ENCODE measurements at places on chromosomes 7 and 10.

- no peak for DNase-seq
Measured at GRCh38 chr7:1988533-1988930, 244.2 kb downstream of the MAD1L1 start.

- DNase-seq = no peak
Measured at GRCh38 chr10:110525349-110526260, 27.9 kb downstream of the DUSP5 start.

- no peak for DNase-seq
Measured at GRCh38 chr10:133299738-133300137, 8.9 kb downstream of the TUBGCP2 start.

- DNase-seq = no peak
Measured at GRCh38 chr7:2929321-2930201, 85.5 kb upstream of the GNA12 start.

DNA sequence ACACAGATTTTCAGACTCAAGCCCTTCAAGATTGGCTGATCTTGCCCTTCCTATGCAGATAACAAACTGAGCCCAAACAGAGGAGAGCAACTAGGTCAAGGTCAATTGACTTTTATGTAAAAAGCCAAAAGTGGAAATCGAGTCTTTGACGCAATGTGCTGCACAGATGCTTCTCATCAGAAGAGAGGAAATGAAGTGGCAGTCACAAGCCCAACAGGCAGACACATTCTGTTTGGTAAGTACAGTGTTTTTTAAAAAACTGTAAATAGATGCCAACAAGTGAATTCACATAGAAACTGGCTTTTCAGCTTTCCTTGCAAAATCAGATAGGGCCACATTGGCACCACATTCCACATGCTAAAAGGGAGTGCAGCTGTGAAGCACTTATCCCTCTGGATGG lies 606.6 kb downstream of the KCNMA1 start:
- DNase-seq = no peak

GRCh38 chr7:107125475-107125874 lies 43.3 kb upstream of the HBP1 start:
- DNase-seq = no peak

DNA sequence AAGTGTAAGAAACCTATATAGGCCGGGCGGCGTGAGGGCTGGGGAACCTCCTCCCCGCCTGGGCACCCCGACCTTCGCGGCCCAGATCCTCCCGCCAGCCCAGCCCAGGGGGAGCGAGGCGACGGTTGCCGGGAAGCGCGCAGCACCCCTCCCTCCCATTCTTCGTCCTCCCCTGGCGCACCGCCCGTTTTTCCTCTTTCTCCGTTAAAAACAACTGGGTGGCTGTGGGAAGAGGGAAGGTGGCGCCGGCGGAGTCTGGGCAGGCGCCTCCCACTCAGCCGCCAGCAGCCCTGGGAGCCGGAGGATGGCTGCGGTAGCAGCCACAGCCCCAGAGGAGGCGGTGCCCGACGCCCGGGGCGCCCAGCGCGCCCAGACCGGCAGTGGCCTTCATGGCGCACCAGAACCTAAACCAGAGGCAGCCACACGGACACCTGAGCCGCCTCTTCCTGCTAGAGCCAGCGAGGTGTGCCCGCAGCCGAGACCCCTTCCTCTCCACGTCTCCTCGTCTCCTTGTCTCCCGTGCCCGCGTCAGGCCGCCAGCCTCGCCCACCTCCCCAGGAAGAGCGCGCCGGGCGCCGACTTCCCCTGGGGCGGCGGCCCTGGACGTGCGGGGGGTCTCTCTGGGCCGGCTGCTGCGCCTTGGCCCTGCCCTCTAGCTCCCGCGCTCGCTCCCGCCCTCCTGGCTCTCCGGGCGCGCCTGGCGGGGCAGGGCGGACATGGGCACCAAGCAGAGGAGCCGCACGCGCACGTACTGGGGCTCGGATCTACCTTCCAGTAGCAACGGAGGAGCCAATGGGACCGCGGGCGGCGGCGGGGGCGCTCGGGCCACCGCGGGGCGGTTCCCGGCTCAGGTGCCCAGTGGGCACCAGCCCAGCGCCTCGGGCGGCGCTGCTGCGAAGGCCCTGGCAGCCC lies 32.8 kb upstream of the SFTPD start:
- DNase-seq = peak; percentile 32

DNA sequence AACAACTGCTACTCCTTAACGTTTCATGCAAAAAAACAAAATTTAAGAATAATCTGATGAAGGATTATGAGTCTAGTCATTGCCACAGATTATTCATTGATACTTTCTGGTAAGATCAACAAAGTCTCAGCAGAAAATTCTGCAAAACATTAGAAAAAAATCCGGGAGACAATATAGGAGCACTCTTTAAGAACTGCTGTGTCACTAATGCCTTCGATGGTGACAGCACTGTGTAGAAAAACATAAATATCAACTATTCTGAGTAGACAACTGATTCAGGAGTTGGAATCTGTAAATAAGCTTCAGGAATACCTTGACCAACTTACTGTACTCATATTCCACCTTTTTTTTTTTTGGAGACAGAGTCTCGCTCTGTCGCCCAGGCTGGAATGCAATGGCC lies 69.0 kb downstream of the CYTH3 start:
- no peak for DNase-seq

DNA sequence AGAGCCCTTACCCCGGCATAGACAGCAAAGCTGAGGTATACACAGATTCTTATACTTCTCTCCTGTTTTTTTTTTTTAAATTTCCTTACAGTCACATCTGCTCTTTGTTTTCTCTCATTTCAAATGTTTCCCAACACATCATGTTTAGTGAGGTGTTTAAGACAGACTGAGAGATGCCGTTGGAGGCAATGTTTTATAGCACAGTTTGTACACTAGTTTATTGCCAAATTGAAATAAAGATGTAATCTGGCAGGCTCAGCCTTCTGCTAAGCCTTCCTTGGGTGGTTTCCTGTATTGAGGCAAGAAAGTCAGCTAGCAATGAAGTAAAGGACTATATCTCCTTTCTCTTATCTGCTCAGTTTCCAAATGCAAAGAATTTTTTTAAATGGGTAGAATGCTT lies 393.4 kb downstream of the SORCS1 start:
- no peak for DNase-seq

- DNase-seq = peak; percentile 81
Measured at GRCh38 chr7:2862831-2863361, 18.8 kb upstream of the GNA12 start.

DNA sequence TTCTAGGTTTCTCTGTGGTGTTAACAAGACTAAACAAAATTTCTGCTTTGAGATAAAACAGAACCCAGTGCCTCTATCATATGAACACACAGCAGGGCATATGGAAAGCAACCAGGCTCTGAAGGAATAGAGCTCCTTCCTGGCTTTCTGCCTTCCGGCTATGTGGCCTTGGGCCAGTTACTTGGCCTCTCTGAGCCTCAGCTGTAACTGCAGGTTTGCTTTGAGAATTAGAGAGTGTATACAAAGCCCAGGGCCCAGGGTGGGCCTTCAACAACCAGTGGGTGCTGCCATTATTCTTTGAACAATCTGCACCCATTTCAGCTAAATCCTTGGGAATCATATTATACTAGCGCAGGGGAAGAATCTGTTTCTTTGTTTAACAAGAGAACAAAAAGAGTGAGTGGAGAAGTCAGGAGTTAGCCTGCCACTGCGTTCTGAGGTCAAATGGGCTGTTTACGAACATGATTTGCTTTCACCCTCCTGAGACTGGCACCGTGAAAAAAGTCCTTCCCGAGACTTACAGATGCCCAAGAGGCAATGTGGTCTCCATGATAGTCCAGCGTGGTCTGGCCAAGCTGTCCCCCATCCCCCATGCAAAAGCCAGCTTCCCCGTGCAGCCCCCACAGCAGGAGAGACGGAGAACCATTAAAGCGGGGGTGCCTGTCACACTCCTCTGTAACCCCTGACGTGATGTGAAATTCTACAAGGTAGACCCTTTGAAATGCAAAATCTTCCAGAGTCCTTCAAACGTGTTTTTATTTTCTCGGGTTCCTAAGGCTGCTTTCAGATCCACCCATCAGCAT lies 4.9 kb downstream of the FAM53B start:
- DNase-seq = no peak

- no peak for DNase-seq
Measured at GRCh38 chr10:50426485-50426884, 175.2 kb upstream of the ASAH2 start.

GRCh38 chr7:34191771-34192479 lies 286.6 kb downstream of the BMPER start:
- no peak for DNase-seq

DNA sequence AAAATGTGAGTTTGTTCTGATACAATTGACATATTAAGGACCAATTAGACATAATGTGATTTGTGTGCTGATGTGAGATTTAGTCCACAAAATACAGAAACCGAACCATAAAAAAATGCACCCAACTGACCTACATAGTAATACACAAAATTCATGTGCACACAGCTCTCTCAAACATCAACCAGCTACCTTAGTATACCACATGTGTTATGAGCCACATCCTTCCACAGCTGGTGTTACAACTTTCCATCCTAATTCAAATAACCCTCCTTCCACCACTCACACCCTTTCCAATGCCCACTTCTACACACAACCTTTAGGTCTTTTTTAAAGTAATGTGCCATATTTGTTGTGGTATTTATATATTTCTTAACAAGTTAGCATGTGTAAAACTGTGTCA lies 31.7 kb upstream of the C7orf33 start:
- no peak for DNase-seq

DNA sequence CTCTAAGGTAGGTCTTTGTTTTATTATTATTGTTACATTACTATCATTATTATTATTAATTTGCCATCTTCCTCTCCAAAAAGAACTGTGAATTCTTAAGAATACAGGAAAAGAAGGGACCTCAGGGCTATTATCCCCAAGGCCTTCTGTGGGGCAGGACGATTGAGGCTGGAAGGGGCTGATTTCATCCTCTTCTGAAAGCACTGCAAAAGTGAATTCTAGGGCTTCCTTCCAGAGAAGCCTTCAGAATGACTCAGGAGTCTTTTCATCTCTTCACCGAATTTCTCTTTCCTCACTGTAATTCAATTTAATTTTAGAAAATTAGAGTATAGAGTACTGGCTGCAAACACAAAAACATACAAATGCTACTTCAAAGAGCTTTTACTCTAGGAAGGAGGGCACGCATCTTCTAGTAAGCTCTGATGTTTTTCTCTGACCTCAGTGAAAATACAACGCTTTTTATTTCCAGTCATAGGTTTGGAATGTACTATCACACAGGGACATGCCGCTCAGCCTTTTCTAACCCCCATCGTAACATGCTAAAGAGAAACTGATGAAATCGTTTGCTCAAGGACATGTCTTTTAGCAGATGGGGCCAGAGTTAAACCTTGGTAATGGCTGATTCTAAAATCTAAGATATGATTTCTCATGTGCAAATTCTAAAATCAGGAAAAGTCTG lies 280.2 kb upstream of the PITRM1 start:
- no peak for DNase-seq

GRCh38 chr10:9625304-9625703 lies 1392.4 kb upstream of the CELF2 start:
- no peak for DNase-seq

DNA sequence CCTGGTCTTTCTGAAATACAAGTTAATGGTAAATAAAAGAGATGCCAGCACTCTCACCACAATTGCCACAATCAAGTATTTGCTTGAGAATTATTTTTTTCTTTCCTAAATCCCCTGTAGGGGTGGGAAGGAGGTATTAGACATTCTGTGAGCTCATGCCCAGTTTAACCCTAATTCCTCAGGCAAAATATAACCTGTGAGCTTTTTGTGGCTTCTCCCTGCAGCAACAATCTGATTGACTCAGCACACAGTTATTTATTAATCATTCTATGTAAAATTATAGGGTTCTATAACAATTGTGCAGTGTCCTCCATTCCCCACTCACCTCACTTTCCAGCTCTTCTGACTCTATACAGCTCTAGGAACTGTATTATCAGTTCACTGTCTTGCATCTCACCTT lies 66.3 kb downstream of the GLI3 start:
- no peak for DNase-seq

- no peak for DNase-seq
Measured at GRCh38 chr7:17986851-17987250, 40.8 kb downstream of the PRPS1L1 start.

DNA sequence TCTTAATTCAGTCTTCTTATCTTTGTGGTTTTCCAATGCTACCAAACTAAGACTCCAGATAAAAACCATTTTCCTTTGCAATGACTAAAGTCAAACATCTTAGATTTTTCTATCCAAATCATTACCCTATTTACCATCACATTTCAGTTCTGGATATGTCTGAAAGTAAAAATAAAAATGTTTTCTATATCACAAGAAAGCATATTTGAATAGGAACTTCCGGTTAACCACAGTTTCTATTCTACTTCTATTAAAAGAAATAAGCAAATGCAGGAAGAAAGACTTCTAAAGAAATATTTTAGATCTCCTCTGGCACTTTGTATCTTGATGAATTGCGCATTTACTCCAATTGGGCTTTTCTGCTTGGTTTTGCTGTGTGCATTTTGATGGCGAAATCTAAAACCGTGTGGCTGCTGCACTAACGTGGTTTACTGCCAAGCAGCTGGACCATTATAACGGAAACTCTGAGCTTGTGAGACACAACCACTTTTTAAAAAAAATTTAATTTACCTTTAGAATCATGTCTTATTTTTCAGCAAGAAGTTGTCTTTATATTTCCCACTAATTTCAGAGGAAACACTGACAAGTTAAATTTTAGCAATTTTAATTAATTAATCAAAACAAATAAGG lies 146.1 kb downstream of the VPS50 start:
- no peak for DNase-seq

DNA sequence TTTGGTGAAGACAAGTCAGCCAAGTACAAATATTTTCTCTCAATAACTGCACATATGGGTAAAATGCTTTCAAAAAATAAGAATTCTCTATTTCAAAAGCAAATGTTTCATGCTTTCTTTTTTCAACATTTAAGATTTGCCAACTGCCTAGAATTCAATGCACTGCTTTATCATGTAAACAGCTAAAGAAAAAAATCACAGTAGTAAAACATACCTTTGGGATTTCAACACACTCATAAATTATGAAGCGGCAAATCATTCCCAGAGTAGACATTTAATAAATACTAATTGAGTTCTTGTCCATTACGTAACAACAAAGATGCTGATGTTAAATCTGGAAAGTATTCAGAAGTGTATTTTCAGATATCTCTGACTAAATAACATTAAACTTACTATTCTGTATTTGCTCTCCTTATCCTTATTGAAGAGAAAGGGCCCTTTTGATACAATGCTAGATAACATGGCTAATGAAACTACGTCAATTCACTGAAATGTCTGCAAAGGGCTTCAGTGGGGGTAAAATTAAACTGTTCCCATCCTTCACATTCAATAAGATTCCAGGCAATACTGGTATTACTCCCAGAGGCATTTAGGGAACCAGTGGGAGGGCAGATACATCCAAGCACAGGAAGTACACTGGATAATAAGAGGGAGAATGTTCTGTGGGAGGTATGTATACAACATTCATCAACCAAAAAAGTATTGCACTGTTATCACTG lies 13.9 kb downstream of the NAPEPLD start:
- DNase-seq = no peak

DNA sequence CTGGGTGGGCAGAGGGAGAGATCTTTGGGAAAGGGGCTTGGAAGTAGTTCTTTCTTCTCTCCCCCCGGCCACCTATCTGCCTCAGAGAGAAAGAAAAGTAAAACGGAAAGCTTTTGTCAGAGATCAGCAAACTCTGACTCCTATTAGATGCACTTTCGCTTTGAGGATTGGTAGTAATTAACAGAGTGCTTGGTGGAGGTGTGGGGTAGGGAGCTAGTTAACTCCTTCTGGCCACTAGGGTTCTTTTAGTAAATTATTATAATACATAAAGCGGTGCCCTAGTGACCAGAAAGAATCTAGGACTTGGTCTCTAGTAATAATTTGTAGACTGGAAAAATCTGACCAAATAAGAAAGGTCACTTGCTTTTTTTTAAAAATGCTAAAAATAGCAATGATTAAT lies 54.6 kb downstream of the CPVL start:
- DNase-seq = peak; percentile 7

Measured in activated CD8-positive, alpha-beta T cell treated with anti-CD3 and anti-CD28 coated beads for 36 hours (primary cell).